ENCODE measurements at places on chromosomes 16 and 17.

- no peak for DNase-seq
These were observed 7.3 kb downstream of the SLC22A31 start for GRCh38 chr16:89192956-89193575.

DNA sequence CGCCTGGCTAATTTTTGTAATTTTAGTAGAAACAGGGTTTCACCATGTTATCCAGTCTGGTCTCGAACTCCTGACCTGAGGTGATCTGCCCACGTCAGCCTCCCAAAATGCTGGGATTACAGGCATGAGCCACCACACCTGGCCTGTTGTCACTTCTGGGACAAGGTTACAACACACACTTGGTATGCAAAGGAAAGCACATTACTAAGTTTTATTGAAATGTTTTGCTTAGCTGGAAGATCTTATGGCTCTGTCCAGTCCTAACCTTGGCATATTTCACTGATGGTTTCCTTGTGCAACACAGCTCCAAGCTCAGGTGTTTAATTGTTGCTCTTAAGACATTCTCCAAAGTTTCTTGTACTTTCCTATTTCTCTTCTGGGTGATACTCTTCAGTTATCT, 94.2 kb downstream of the CNTNAP4 start:
- no peak for DNase-seq

- peak; percentile 59 for DNase-seq
These were observed 912 bp downstream of the USP22 start for GRCh38 chr17:21041741-21042457.

GRCh38 chr16:72646615-72647014, 401.3 kb downstream of the ZFHX3 start:
- no peak for DNase-seq

DNA sequence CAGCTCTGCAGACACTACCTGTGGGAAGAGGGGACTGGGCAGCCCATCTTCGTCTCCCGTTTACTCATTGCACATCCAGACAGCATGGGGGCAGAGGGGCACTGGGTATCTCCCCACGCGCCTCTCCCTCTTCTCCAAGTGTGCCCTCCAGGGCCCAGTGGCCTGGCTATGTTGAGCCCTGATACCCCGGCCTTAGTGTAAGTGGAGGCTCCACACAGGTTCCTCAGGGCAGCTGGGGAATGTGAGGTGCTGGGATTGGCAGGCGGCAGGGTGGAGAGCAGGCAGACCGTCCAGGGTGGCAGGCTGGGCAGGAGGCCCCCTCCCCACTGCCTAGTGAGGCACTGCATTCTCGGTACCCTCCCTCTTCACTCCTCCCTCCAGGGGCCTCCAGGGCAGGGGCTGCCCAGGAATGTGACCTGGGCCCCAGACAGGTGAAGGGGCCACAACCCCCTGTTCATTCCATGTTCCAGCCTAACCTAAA, 13.2 kb upstream of the NAGLU start:
- DNase-seq = no peak

- DNase-seq = no peak
These were observed 11.2 kb downstream of the SULT1A2 start for GRCh38 chr16:28585674-28586073.

DNA sequence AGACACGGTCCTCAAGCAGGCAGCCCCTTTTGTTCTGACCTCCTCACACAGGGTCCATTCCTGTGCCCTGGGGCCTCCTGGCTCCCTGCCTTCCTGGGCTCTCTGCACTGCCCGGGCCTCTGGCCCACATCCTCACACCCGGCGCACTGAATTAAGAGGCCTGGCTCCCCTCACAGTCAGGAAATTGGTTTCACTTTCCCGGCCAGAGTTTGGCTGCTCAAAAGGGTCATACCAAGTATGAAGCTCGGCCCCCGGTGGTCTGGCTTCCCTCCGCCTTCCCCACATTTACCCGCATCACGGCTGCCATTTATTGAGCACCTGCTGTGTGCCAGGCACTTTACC, 220.0 kb downstream of the NTN1 start:
- no peak for DNase-seq

DNA sequence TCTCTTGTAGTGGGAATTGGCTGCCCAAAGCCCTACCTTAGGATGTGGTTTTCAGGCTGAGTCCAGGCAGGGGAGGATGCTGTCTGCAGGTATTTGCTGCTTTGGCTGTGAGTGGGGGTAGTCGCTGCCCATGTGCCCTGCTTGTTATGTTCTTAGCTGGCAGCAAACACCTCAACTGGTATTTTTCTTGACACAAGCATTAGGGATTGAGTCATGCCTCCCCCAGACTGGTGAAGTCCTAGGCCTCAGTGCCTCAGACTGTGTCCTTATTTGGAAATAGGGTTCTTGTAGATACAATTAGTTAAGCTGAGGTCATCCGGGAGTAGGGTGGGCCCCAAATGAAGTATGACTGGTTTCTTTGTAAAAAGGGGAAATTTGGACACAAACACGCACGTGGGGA, 808.3 kb upstream of the EEF2KMT start:
- DNase-seq = no peak

GRCh38 chr16:4752351-4753100, 14.4 kb downstream of the ZNF500 start:
- DNase-seq = no peak

DNA sequence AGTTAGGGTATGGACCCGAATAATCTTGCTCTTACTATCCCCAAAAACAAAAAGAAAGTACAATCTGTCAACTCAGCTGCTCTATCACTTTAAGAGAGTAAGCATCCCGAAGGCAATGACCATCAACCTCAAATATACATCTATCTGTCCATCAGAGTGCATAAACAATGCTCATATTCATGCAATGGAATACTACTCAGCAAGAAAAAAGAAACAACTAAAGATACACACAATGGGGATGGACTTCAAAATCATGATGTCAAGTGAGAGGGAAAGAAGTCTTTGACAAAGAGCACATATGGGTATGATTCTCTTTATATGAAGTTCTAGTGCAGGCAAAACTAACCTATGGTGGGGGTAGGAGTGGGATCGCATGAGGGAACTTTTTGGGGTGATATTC, 9.5 kb downstream of the MYO18A start:
- DNase-seq = no peak

DNA sequence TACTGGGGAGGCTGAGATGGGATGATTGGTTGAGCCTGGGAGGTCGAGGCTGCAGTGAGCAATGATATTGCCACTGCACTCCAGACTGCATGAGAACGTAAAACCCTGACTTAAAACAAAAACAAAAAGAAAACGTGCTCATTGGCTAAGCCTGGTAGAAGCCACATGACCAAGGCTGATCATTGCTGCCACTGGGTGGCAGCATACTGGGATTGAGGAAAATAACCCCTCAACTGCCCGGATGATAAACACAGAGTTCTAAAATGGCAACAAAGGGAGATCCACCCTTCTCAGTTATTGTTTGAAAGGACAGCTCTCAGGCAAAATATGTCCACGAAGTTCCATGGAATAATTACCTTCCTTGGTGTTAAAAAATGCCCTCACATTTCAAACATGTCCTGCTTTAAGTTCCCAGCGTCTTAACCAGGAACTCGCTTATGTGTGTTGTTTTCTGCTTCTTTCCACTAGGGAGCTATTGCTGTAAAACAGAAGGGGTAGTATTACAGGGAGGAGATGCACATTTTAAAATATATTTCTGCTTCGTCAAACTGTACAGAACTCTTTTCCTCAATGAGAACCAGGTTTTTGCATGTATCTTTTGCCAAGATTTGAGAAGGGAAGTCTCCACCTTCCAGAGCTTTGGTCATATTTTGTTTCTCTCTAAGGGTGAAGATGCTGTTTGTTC, 675.3 kb downstream of the MAF start:
- no peak for DNase-seq

GRCh38 chr16:10325783-10326543, 59.9 kb upstream of the ATF7IP2 start:
- no peak for DNase-seq

- DNase-seq = no peak
These were observed 1.1 kb downstream of the FHOD1 start for GRCh38 chr16:67246081-67246755.

- DNase-seq = no peak
These were observed 103.5 kb upstream of the ZNF750 start for GRCh38 chr17:82943339-82943738.

DNA sequence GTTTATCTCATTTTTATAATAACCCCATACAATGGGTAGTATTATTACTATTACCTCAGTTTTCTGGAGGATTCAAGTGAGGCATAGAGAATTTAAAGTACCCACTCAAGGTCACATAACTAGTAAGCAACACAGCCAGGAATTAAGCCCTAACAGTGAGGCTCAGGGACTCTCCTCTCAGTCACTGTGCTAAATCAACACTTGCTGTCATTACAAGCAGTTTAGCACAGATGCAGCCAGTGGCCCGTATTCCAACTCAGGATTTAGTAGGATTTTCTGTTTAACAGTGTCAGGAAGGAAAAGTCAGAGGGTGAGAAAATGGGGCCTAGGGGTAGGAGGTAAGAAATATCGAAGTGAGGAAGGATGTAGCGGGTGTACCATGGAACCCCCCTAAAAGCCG, 536.9 kb downstream of the TMEM114 start:
- no peak for DNase-seq

DNA sequence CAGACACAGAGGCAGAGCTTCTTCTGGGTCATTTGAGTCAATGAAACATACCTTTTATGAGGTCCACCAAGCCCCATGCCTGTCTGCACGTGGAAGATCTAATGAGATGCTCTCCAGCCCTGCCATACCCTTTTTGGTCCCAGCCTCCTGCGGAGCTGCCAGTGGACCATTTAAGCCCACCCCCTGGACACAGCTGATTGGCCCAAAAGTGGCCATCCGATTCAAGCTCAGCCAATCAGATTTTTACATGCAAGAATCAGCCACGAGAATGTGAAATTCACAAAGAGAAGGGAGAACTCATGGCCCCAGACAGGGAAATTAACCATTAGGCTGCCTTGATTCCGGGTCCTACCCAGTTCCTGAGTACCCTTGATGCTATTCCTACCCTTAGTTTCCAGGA, 231.0 kb upstream of the EEF2KMT start:
- DNase-seq = no peak

DNA sequence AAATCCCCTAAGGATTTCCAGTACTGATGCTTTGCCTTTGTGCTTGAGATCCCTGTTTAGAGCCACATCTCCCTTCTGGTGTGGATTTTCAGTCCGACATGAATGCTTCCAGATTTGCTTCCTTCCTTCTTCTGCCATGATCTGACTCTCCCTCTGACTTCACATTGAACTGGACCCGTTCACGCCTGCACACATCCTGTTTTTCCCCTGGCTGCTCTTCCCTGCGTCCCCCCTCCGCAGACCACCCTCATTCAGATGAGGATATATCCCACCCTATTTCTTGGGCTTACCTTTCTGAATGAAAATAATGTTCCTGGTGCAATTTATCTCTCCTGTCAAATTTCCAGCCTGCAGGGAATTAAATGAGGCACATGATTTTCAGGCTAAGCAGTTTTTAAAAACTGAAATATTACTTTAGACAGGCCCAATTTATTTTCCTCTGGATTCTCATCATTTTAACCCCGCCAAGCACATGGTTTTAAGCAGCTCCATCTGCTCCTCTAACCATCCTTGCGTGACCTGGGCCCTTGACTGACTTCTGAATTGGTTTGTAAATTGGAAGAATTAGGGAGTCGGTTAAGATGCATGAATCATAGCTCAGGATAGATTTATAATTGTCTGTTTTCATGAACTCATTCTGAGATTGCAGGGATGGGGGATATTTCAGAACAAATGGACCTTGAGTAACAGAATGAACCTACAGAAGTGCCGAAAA, 59.2 kb downstream of the BMERB1 start:
- no peak for DNase-seq

- no peak for DNase-seq
These were observed 32.2 kb downstream of the HS3ST3A1 start for GRCh38 chr17:13569398-13570123.

DNA sequence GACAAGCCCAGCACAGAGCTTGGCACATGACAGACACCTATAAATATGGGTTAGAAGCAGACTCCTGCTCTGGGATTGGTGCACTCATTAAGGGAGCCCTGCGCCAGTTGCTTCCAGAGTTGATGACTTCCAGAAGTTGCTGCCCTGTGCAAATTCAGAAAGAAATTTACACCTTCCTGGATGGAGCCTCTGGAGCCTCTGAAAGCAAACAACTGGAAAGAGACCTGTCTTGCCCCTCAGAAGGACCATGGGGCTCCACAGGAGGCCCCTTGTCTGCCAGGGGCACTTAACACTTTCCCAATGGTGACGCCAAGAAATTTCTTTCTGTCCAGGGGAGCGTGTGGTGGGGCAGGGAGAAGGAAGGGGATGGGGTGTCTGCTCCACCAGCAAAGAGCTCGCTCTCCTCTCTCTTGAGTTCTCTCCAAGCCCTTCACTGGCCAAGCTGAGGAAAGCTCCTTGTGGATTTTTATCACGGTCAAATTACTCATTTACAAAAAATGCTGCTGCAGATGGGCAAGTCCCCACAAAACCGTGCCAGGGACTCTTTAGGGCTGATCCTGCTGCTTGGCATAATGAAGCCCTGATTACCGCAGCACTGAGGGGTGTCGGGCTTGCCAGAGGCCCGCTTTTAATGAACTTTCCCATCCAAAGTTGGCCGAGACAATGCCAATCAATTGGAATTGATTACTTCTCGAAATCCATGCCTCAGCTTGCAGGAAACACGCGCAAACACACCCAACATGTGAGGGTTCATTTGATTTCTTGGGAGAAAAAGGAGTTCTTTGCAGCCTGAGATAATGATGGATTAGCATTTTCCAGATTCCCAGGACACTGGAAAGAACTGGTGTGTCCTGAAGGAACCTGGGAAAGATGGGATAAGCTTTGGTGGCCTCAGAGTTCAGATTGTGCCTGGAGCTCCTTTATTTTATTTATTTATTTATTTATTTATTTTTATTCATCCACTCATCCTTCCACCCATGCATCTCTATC, 583.6 kb upstream of the CDH5 start:
- no peak for DNase-seq

- DNase-seq = no peak
These were observed 62.7 kb upstream of the SREBF1 start for GRCh38 chr17:17899486-17899885.

DNA sequence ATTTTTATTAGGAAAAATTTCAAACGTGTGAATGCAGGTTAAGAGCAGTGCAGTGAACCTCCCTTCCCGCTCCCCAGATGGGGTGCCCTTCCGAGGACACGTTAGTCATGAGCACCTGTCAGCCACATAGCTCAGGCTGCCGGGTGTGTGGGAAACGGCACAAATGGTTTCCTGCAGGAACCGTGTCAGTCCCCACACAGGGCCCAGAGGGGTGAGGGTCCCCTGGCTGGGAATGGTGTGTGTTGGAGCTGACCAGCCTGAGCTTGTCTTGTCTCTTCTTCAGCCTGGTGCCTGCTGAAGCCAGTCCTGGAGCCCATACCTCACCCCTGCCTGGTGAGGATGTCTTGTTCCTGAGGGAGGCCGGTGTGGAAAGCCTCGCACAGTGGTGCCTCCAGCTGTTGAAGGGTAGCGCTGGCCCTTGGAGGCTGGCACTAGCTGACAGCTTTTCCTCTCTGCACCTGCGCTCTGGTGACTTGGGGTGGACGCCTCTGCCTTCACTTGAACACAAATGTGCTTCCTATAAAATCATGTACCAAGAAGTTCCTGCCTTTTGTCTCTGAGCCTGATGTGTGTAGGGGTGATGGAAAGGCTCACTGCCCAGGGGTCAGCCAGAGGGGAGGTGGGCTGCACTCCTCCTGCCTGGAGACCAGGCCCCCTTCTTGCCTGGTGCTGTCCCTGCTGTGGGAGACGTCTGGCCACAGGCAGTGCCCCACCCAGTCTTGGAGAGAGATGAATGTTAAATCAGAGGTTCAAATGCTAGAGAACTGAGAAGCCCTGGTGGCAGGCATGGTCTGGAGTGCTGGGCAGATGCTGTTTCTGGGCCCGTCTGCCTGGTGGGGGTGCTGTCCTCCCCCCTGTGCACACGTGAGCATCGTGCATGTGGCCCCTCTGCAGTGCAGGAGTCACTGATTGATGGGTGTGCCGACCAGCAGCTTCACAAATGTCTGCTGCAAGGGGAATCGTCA, 102.6 kb upstream of the ZNF750 start:
- DNase-seq = no peak

GRCh38 chr16:80527297-80527696, 13.5 kb upstream of the DYNLRB2 start:
- DNase-seq = no peak

Measured in NCI-H1105 (cell line).